ENCODE measurements at places on chromosomes 11 and 22.

- DNase-seq: peak; percentile 65
Measured at GRCh38 chr22:19109198-19110063, 12.8 kb downstream of the DGCR2 start.

- DNase-seq: no peak
Measured at GRCh38 chr11:86704710-86705109, 32.3 kb upstream of the ME3 start.

DNA sequence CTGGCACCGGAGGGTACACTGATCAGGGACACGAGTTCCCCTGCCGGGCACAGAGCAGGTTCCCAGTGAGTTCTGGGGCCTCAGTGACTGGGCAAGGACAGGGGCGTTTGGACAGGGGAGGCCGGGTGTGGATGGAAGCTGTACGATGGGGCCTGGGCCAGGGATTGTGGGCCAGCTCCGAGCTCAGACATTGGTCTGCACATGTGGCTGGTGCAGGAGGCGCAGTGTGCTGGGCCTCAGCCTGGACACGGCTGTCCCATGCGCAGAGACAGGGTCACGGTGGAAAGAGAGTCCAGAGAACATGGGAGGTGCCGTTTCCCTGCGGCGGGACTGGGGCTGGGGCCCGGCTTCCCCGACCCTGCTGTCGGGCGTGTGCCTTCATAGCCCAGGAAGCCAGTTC, 60.7 kb downstream of the CDKN1C start:
- DNase-seq: peak; percentile 29

GRCh38 chr11:113518716-113519495, 43.7 kb upstream of the DRD2 start:
- DNase-seq: no peak

- no peak for DNase-seq
Measured at GRCh38 chr11:47130543-47130942, 46.1 kb downstream of the ARFGAP2 start.

DNA sequence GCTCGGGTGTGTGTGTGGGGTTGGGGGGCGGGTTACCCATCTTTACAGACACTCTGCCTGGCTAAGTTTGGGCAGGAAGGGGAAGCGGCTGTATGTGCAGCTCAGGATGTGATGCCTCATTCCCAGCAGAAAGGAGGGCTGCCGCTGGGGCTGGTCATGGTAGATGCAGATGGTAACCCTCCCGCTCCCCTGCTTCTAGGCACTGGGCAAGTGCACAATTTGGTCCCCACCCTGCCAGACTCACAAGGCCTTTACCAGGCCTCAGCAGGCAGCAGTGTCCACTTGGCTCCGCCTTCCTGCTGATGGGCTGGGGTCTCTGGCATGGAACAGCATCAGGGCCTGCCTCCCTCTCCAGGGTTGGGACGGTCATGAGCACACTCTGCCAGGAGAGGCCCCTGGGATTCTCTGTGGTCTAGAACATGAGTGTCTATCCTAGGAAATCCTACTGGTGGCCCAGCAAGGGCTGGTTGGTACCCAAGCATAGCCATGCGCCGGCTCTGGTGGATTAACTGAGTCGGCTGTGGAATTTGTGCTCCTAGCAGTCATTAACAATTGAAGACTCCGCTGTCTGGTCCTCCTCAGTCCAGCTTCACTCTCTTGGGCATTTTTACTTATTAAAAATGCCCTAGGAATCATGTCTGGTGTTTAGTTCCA, 4.2 kb downstream of the LMO1 start:
- DNase-seq: no peak

GRCh38 chr11:20026629-20027555, 133.4 kb downstream of the DBX1 start:
- DNase-seq: no peak

DNA sequence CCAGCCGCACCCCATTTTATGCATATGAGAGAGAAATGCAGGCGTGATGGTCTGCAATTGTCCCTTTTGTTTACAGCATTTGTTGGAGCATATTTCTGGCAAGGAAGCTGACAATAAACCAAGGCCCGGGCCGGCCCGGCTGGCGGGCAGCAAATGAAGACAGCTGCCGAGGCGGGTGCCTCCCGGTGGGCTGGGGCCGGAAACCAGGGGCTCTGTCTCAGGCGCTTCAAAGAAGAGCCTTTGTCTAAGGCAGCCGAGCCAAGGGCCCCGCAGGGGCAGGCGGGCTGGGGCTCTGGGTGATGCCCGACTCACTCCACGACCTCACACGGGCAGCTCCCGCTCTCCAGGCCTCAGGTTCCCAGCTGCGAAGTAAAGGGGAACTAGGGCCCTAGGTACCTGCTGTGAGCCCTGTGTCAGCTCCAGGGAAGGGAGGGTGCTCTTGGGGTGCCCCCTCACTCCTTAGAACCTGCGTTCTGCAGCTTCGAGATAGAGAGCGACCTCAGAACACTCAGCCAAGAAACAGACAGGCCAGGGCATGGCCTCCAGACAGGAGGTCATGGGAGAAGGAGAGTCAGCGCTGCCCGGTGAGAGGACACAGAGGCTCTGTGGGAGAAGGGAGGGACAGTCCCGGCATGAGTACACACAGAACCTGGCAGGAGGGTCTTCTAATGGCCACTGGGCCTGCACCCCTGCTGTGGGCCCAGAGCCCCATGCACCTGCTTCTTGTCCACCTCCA, 2.4 kb downstream of the LINC01488 start:
- DNase-seq: no peak

DNA sequence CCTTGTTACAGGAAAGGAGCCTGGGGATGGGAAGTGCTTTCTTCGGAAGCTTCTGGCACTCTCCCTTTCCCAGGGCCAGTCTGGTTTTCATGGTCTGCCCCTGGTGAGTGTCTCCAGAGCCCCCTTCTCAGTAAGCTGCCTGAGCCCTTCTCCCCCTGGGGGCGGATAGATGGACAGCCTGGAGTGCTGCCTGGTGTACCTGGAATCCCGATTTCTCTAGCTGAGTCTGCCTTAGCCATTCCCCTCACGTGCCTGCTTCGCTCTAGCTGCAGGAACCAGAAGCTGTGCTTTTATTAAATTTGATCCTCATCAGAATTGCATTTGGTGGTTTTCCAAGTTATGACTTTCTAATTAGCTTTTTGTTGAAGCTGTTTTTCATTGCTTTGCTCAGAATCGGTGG, 152.9 kb upstream of the NAV2 start:
- no peak for DNase-seq

- no peak for DNase-seq
Measured at GRCh38 chr22:41862530-41863266, 29.8 kb downstream of the SREBF2 start.

DNA sequence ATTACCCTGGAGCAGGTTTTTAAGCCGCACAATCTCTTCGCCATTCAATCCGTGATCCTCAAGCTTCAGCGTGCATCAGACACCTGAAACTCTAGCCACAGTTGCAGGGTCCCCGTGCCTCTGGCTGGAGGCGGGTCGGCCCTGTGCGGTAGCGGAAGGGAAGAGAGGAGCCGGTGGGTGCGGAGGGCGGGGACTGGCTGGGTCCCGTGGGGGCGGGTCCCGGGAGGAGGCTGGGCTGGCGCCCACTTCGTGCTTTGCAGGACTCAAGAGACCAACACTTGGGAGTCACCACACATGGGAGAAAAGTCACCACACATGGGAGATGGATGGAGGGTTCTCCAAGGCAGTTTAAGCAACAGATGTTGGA, 772 bp downstream of the C22orf15 start:
- no peak for DNase-seq

DNA sequence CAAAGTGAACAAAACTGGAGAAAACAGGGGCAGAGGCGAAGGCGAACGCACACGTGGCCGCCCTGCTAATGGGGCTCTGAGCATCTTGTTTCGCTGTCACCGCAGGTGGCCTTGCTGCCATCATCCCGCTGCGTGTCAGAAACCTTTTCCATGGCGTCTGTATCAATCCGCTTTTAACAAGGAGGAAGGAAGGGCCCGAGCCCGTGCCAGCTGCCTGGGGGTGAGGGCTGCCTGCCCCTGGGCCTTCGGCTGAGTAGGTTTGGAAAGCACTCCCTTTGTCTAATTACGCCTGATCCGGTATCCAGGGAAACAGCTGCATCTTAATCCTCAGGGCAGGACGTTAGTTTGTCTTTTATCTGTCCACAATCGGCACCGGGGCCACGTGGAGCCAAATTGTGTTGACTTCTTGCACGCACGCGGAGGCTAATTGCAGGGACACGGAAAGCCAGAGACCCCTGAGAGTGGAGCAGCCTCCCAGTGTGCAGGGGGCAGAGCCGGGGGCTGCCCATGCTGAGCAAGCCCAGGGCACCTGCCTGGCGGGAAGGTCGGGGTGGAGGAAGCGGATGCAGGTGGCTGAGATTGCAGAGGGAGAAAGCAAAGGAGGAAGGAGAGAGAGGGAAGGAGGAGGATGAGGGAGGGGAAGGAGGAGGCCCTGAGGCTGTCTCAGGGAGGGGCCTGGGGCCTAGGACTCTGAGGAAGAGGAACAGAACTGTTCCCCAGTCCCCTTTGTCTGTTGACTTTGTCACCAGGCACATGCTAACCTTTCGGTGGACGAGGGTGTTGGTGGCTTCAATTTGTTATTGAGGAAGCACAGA, 19.2 kb upstream of the TH start:
- DNase-seq: no peak
